Dorsolateral prefrontal cortex (tissue), 122 donors: ENCODE measurements at places on chromosomes 7 and 10.

DNA sequence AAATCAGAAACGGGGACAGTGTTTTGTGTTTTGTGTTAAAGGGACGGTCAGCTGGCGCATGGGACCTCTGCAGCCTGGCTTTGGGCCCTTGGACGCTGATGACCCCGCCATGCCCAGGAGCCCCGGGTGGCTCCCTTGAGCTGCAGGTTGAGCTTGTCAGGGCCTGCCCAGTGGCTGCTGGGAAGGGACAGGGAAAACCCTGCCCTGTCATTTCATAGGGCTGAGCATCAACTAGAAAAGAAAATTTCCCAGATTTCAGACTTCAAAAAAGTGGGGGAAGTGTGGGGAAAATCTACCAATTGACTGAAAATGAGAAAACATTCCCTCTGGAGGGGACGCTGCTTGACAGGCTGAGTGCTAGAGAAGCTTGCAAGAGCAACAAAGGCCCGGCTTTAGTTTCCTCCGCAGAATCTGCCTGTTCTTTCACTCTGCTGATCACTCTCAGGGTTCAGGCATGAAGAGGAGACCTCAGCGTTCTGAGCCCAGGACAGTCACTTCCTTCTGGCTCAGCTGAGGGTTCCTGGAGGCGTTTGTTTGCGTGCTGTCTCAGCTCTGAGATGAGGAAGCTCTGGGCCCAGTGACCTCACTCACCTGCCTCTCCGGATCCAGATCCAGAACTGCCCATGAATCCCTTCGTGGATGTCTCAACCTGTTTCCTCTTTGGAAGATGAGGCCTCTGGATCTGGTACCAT, 18.6 kb upstream of the DNAJB6 start:
- DNase-seq: no peak

GRCh38 chr10:14653271-14654161, 121.2 kb downstream of the FAM107B start:
- DNase-seq: no peak

DNA sequence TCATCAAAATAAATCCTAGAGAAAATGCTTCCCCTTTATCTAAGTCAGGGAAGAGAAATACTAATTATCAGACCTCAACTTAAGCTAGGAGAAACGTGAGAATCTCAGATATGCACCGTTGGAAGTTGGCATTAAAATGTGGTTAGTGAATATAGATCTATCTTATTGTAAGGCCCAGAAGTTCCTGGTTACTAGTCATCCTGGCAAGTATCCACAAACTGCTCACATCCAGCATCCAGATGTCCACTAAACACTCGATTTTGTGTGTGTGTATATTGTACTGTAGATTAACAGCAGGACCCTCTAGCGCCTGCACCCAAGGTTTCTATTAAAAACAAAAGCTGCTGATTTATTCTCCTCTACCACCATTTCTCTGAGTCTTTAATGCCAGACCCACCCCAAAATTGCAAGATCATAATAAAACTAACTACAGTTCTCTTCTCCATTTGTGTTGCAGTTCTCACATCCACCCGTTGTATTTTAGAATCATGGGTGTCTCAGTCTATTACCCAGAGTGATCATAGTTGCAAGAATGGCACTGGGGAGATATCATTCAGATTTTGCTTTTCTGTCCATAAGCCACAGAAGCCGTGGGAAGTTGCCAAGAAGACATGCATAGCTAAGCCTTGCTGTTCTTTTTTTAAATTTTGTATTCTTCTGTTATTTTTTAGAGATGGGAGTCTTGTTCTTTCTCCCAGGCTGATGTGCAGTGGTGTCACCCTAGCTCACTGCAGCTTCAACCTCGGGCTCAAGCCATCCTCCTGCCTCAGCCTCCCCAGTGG, 165.4 kb downstream of the KIAA1217 start:
- DNase-seq: no peak

DNA sequence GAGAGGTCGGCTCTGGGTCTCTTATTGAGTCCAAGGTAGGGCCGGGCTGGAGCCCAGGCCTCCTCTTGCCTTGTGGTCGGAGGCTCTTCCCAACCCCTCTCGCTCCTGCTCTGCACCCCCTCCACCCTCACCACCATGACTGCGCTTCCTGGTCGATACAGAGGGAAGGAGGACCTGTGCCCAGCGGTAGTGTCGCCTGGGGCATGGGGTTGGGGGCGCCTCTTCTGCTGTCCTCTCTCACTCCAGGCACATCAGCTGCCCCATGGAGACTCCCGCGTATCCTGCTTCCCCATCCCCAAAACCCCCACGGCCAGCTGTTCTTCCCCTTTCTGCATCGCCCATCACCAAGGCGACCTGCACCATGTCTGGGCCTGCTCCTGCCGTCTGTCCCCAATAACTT, 44.4 kb downstream of the TMEM270 start:
- DNase-seq: no peak

DNA sequence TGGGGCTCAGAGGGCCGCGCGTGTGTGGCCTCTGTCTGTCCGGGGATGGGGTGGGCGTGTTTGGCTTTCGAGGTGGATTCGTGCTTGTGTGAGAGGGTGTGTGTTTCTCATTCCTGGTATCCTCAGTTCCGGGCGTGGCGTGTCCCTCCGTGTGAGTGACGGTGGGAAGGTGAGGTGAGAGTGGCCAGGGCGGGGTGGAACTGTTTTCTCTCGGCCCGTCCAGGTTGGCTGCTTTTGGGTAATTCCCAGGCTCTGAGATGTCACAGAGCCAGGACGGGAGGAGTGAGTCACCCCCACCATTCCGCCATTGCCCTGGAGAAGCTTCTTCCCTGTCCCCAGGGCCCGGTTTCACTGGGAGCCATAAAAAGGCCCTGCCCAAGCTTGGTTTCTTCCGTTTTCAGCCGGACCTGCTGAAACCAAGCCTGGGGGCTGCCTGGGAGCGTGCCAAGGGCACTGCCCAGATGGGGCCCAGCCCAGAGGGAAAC, 21.3 kb upstream of the CLDN4 start:
- DNase-seq: peak; percentile 25

DNA sequence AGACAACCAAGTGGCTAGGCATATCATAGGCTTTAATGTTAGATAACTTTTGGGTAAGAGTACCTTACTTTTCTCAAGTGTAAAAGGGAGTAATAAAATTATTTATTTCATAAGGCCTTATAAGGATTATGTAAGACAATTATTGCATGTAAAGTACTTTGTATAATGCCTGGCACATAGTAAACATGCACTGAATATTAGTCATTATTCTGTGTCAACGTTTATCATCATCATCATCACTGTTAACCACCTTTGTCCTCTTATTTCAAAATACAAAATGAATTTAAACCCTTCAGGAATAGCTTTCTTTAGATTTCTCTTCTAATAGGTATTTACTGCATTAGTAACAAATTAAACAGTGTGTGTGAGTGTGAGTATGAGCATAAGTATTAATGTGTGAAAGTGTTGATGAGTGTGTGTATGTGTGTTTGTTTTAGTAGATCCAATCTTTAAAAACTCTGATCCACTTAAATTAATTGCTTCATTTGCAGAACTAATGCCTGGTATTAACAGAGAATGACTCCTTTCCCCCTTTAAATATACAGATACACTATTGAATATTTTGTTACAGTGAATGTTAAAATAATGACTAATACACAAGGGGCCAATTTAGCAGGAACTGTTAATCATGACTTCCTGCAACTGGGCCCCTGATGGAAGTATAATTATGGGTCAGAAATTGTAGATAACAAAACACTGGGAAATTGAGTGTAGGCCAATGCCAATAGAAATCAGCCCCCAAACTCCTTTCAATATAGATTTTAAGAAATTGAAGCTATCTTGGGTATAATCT, 213.3 kb upstream of the FZD8 start:
- DNase-seq: no peak

DNA sequence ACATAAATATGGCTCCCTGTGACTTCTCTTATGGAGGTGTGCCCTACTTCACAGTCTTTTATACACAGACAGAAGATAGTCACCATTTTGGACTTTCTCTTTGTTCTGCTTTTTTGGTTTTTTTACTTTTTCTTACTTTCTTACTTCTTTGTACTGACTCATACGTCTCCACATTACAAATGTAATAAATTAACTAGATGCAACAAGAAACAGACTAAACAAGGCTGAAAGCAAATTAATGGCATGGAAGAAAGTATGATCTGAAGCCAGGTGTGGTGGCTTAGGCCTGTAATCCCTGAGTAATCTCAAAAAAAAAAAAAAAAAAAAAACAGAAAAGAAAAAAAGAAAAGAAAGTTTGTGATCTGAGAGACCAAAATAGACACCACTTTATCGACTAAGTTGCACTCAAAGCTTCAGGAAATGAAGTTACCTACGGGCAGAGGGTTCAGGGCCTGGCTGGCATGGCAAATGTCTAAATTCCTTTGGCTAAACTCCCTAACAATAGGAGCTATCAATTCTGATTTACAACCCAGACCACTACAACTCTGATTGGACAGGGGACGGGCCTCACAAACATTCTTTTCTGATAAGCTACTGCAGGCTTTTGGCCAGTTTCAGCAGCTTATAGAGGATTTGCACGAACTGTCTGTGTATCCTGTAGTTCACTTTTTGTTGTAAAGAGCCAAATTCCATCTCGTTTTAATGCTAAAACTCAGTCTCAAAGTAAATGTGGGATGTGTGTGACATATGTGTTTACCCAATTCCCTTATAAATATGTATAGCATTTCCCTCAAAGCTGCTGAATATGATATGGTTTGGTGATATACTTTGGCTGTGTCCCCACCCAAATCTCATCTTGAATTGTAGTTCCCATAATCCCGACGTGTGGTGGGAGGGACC, 129.1 kb downstream of the SEPTIN14 start:
- no peak for DNase-seq

DNA sequence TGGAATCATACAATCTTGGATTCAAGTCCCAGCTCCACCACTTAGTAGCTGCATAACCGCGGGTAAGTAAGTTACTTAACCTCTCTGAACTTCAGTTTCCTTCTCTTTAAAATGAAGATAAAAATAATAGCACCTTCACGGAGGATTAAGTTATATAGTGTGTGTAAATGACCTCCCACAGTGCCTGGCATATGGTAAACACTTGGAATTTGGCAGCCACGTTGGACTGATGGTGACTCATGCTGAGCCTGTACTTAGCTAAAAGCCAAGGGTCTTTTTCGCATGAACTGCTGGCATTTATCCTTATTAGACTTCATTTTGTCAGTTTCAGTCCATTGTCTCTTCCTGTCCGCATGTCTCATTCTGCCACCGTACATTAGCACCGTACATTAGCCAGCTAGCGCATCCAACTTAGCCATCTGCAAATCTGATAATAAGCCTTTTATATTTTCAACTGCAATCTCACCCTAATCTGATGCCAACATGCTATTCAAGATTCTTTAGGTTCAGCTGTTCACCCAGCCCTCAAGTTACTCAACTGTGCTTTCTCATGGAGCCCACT, 11.2 kb downstream of the SLC13A4 start:
- no peak for DNase-seq

DNA sequence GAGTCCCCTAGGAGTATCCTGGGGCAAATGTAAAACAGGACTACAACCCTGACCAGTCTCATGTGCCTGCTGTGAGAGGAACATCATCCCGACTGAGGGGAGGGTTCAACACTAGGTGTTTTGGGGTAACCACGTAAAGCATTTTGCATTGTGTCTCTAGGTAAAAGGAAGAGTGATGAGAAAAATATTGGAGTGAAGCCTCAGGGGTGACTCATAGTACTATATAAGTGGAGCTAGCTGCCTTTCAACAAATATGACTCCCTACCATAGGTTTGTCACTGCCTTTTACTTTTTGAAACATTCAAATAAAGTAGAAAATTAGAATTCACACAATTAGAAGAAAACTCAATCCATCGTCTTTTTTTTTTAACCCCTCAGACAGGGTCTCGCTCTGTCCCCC, 2.6 kb upstream of the CAMK2G start:
- no peak for DNase-seq

GRCh38 chr10:95235676-95236067, 41.6 kb downstream of the ACSM6 start:
- no peak for DNase-seq

DNA sequence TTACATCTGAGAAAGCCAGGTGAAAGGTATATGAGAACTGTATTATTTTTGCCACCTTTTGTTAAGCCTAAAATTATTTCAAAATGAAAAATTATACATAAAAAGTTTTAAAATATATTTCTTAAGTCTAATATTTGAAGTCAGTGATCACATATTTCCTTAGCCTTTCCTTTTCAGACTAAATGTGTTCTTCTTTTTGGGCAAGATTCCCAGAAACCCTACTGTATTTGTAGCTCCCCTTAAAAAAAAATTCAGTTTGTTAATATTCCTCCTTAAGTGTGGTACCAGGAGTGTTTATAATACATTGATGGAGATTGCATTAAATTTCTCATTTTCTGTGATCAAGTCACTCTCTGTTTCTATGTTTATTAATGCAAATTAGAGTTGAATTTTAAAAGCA, 22.8 kb downstream of the DNAJC1 start:
- DNase-seq: no peak

DNA sequence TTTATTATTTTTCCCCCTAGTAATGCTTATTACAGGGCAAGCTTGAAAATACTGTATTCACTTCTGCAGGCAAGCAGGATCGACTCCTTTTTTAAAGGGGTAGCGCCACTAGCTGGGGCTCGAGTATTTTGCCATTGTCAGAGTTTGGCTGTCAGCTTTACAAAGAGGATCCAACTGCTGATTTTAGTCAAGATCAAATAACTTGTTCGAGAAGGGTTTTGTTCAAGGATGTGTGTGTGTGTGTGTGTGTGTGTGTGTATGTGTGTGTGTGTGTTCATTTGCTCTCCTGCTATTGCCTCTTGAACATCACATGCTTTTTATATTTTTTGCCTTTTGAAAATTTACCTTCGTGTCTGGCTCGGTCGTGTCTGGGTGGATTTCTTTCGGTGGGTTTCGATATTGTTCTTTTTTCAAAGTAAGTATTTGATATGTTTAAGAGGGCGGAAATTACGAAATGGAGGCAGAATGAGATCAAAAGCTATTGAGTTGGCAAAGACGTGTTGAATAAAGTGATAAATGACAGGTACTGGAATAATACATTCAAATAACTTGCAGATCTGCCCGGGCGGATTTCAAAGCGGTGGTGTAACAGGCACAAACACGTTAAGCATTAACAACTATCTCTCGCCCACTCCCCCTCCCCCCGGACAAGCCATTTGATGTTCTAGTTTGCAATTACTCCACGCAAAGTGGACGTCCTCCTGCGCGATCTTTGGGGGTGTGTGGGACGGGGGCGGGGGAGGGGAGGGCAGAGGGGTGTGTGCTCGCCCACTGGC, 1.1 kb downstream of the ARID5B start:
- DNase-seq: no peak

GRCh38 chr7:105250706-105251105, 138.0 kb downstream of the SRPK2 start:
- no peak for DNase-seq

DNA sequence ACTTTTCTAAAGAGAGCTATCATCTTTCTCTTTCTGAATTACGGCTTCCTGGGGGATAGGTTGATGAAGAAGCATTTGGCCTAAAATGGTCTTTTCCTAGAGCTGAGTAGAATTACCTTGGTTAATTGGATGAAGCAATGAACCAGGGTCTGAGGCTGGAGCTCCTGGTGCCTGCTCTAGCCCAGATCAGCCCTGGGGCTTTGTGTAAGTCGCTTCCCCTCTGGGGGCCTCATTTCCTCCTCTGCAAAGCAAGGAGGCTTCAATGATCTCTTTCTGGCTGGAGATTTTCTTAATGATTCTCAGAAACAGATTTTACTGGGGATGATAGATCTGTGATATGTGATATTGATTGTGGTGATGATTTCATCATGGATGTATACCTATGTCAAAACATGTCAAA, 3.5 kb upstream of the CPA2 start:
- no peak for DNase-seq
